ENCODE measurements at places on chromosomes 7 and 10.
A peak's percentile ranks its signal among the peaks of the same experiment; 100 is the strongest.

DNA sequence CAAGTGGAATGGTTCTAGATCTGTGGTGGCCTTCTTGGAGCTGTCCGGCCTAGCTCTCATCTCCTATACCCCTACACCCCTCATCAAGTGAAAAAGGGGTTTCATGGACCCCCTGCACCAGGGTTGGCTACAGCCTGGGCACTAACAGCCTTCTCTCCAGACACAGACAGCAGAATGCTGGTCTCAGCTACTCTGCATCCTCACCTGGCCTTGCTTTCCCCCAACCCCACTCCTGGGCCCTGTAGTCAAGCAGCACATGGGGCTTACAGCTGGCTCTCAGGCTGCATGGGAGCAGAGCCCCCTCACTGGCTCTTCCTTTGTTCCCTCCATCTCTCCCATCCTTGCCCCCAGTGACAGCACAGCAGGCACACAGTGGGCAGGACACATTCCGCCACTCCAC lies 20.8 kb upstream of the TMEM273 start:
- no peak for DNase-seq

DNA sequence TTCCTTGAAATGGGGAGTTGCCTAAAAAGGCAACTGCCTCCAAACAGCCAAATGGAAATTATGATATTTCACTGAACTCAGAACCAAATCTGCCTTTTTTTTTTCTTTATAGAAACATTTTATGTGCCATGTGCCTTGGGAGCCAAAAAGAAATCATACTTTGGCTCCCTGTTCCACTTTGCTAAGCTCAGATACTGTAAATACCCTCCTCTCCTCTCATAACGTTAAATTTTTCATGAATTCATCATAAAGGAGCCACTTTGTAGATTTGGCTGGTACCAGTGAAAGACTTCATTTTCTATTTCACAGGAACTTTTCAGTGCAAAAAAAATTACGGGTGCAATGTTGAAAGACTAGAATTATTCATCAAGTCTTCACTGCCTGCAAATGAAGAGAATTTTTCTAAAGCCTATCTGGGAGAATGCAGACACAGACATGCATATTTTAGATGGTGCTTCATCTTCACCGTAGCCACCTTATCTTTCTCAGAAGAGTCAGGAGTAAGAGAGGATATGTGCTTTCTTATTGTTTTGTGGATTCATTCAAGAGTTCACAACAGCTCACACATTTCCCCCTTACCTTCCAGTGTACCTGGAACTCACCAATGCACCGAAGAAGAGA lies 742.3 kb upstream of the GALNT17 start:
- no peak for DNase-seq

DNA sequence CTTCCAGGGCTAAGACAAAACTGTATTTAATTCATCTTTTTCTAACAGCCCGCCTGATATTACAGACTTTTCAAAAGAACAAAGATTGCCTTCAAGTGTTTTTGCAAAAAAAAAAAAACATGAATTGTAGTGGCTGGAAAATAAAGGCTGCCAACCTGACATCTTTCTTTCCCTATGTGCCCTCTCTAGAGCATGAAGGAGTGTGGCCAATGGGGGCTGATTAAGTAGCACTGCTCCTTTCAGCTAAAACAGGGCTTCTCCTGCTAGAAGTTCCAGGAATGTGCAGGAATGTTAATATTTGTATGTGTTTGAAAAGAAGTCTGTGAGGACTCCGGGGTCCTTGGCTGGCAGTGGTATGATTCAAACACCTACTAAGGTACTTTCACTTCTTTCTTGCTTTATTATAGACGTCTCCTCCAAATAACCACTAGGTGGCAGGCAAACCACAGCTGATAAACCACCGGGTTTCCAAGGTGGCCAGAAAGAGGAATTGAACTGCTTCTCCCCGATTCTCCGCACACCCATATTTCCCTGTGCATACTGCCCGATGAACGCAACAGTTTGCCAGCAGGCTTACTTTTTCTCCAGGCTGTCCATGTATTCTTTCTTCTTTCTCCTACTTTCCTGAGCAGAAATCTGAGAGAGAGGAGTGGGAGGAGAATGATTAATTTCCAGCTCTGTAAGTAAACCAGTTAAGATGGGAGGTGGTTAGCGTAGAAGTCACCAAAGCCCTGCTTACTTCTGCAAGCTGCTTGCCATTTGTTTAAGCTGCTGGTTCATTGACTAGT lies 56.8 kb upstream of the DGKI start:
- DNase-seq = peak; percentile 34

GRCh38 chr10:110708776-110709443 lies 64.8 kb downstream of the RBM20 start:
- no peak for DNase-seq

GRCh38 chr10:47077941-47078340 lies 166.7 kb downstream of the PTPN20 start:
- no peak for DNase-seq

All from stimulated activated CD8-positive, alpha-beta memory T cell treated with anti-CD3 and anti-CD28 coated beads, Interleukin-12 subunit alpha, Interleukin-12 subunit beta, amount 100 ng/mL, for 1 hour (primary cell).